Activated naive CD4-positive, alpha-beta T cell (primary cell): ENCODE measurements at places on chromosomes 3 and 15.

GRCh38 chr15:48802257-48802656 is 8.6 kb downstream of the CEP152 start:
- DNase-seq, result no peak

DNA sequence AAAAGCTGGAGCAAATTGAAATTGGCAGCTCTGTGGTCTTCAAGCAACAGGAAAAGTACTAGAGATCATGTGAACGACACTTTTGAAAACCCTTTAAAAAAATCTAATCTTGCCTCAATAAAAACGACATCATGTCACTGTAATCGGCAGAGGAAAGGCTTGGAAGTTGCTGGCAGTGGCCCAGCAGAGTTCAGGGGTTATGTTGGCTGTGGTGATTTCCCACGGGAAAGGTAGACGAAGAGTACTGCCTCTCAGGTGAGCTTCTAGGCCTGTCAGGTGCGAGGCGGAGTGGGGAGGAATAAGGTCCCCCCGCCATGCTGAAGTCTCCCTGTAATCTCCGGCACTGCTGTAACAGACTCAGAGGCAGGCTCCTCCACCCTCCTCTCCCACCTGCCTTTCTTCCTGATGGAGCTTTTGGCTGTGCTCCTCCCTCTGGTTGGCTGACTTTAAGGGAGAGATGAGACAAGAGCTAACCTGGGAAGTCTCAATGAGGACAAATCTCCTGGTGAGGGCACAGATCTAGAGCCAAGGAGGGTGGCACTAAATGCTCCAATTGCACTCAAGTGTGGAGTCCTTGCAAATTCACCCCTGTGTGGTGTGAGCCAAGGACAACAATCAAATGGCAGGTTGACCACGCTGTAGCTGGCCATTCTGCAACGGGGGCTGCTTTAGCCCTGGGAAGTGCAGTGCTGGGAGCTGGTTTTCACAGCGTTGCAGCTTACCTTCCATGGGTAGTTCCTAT is 18.7 kb upstream of the HES1 start:
- DNase-seq, result no peak

DNA sequence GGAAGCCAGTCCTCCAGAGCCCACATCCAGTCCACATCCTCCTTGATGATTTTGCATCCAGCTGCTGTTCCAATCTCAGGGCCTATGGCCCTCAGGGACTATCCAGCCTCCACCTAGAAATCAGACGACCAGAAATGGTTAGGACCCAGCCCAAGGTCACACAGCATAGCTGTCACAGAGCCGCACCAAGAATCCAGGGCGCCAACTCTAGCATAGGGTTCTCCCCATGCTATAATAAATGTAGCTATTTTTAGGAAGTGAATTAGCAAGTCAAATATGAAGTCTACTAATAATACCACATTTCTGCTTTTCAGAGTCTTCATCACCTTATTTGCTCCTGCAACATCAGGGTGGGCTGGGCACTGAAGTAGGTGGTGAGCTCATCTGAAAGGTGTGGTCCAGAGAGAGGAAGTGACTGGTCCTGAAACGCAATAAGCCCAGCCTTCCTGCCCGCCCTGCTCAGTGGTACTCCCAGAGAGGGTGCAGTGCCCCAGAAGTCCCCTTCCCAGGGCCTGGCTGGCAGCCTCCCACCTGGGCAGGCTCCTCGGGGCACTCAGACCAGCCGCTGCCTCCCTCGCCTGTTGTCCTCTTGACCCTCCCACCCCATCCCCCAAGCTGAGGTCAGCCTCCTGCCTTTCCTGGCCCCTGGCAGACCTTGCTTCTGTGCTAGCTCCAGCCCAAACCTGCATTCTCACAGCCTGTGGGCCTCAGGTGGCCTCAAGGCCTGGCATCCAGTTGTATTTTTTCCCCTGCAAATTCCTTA is 17.6 kb upstream of the CYP11A1 start:
- DNase-seq, result no peak

- DNase-seq, result no peak
Measured at GRCh38 chr15:70479785-70480184, 283.6 kb downstream of the UACA start.

GRCh38 chr3:167520266-167521005 is 46.6 kb upstream of the SERPINI2 start:
- DNase-seq, result no peak

GRCh38 chr15:52709187-52709981 is 30.2 kb upstream of the ATOSA start:
- no peak for DNase-seq

GRCh38 chr3:180176059-180176458 is 139.3 kb upstream of the PEX5L start:
- DNase-seq, result no peak

DNA sequence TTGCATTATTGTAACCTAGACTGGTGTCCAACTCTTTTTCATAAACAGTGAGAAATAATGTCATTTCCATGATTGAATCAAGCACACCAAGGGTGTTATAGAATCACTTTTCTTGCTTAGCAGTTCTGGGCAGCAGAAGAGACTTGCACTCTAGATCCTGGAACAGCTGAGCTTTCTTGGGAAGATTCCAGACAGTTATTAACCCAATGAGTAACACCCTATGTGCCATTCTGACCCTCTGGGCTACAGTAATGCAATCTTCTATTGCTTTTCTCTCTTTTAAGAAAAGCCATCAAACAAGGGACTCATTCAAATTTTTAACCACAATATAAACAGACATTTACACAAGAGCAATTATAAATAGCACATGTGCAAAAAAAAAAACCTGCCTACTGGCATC is 39.3 kb upstream of the USP3 start:
- no peak for DNase-seq

- DNase-seq, result no peak
Measured at GRCh38 chr3:36212251-36212650, 168.1 kb upstream of the STAC start.

DNA sequence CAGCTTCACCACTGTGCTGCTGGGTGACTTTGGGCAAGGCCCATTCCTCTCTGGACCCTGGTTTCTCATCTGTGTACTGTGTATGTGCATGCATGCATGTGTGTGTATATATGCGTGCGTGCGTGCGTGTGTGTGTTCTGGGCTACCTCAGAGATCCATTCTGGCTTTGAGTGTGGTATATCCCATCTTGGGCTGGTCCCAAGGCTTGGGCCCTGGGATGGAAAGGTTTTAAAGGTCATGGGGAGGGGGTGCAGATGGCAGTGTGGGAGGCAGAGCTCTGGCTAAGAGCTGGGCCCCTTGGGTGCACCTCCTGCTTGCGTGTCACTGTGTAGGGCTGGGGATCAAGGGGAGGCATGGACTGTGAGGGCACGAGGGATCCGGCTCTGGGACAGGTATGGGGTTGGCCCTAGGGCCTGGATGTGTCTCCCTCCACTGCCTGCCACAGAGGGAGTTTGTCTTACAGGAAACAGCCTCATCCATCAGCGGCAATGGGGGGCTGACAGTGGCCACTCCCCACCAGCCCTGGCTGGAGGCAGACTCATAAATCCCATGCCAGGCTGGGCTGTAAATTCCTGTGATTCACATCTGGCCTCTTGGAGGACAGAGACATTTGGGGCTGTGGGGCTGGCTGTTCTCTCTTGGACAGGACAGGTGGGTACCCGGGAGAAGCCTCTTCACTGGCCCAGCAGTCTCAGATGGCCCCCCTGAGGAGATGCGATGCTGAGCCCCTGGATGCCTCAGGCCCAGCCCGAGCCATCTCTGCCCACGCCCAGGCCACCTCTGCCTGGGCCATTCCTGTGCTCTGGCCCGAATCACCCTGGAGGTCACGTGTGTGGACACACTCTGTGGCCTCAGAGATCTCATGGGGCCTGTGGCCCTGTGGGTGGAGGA is 21.4 kb upstream of the CSPG4 start:
- DNase-seq, result no peak

DNA sequence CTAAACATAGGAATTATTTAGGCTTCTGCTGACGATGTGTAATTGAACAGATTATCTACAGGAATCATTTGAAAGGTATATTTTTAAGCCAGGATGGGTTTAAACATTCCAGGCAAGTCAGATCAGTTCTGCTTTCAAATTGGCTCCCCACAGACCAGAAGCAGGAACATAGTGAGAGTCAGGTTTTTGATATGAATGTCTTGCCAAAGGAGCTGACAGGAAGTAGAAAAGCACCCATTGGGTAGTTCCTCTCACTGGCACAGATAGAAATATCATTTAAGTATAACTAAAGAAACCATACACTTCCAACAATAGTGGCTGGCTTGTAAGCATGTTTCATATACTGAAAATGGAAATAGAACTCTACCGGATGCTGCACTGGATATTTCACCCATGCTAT is 95.2 kb downstream of the CLDN1 start:
- no peak for DNase-seq

- DNase-seq, result no peak
Measured at GRCh38 chr3:69329892-69330291, 56.0 kb downstream of the FRMD4B start.

DNA sequence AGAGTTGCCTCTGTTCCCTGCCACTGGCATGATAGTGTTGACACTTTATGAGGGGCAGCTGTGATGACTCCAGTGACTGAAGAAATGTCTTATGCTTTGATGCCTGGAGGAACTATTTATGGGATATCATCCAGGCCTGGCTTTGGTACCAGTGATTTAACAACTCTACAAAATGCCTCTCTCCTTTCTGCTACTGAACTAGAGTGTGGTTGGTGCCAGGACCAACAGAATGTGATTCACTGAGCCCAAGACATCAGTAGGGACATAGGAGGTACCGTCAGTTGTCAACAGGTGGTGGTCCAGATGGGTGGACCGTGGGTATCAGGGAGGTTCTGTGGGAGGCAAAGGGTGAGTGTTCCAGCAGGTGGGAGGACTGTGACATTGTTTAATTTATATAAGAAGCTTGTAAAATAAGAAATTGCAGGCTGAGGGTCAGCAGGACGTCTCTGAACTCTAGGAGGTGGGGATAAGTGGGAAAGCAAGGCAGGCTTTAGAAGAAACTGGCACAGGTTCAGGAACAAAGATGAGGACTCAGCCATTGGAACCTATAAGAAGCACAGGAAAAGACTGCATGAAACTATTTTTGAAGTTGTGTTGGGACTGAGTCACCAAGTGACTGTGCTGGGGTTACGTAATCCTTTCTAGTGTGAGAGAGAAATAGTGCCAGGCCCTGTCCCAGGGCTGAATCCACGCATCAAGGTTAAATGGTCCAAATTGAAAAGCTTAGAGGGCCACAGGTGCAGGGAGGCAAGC is 28.5 kb upstream of the SLC7A14 start:
- no peak for DNase-seq

GRCh38 chr15:81573098-81573746 is 199.2 kb upstream of the TMC3 start:
- DNase-seq, result no peak

DNA sequence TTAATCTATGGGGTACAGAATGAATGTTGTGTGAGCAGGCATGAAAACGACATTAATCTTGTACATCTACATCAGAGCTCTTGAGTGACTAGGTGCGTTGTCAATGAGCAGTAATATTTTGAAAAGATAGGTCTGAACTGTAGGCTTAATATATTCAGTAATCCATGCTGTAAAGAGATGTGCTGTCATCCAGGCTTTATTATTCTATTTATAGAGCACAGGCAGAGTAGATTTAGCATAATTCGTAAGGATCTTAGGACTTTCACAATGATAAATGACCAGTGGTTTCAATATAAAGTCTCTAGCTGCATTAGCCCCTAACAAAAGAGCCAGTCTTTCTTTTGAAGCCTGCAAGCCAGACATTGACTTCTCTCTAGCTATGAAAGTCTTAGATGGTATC is 43.0 kb downstream of the NLGN1 start:
- no peak for DNase-seq

DNA sequence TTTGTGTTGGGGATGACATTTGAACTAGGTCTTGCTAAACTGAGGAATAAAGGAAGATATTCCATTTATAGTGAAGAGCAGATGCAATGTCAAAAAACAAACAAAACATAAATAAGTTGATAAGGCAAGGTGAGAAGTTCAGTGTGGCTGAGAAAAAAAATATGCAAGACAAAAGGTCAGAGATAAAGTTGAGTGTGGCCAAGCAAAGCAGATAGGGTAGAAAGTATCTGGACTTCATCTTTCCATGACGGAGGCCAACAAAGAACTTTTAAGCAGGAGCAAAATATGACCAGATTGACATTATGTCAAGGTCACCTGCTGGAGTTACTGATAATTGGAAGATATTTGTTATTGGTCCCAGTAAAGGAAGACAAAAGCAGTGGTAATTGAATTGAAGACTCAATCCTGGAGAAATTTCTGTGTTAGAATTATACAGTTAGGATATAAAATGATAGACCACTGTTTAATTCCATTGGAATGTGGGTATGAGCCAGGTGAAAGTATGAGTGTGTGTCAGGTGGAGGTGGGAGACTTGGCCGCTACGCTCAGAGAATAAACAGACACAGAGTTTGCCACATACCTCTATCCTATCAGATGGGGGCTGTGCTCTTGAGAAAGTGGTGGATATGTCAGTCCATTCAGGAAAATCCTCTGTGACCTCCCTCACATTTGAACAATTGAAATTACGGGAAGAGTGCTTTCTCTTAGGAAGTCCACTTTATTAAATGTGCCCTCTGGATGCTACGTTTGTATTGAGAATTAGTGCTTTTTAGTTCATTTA is 28.1 kb downstream of the ADIPOQ start:
- DNase-seq, result no peak

GRCh38 chr3:146250449-146251382 is at the start of gene PLSCR4:
TSS of gene PLSCR4 (minus strand) at chr3:146251105. CDS start at chr3:146222071, 29,034 bp downstream.
- no peak for DNase-seq

GRCh38 chr15:78108300-78109084 is 16.1 kb downstream of the SH2D7 start:
- DNase-seq, result peak; percentile 59
